ENCODE measurements at places on chromosomes 11 and 22.

- peak; percentile 69 for DNase-seq
These were observed 841 bp upstream of the EIF4G2 start for GRCh38 chr11:10809373-10810160.

GRCh38 chr11:115806056-115806455, 301.8 kb upstream of the CADM1 start:
- DNase-seq: no peak

DNA sequence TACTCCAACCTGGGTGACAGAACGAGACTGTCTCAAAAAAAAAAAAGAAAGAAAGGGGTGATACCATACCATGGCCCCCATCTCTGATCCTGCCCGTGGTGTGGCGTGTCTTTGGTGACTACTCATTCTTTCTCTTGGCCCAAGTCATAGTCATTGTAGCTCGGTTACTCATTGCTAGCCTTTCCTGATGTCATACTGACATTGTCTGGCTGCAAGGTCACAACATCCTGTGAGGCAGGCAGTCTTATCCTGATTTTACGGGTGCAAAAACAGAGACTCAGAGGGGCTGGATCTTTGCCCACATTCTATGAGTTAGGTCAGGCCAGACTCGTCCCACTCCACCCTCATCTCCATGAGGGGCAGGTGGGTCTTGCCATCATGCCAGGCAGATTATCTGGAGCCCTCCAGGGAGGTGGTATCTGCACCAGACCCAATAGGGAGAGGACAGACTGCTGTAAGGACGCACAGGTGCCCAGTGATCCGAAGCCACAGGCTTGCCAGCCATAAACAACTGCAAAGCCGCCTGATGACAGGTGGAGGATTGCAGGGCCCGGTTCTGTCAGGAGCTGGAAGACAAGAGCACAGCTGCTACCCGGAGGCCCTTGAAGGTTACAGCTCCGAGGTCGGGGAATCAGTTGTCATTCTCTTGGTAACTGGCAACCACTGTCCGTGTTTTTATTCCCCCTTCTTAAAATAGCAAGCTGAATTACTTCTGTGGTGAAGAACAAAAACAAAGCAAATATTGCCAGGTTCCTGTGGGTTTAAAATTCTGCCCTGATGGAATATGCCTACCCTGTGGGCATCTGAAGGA, 13.8 kb downstream of the TOM1 start:
- peak; percentile 77 for DNase-seq

GRCh38 chr11:57290288-57290687, 34.5 kb downstream of the TNKS1BP1 start:
- peak; percentile 53 for DNase-seq

DNA sequence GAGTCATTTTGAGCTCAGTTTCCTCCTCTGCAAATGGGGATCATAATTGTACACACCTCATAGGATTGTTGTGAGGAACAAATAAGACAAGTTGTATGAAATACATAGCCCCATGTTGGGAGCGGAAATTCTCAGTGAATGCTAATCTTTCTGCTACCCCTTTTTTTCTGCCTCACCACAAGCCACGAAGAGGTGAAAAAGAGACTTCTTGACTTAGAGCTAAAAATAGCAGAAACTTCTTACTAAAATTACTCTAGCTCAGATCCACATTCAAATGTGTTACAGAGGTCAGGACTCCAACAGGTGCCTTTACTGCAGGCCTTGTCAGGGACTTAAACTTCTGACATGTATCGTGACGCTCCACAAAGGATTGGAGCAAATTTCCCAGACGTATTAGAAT, 128.5 kb downstream of the MIAT start:
- DNase-seq: no peak

DNA sequence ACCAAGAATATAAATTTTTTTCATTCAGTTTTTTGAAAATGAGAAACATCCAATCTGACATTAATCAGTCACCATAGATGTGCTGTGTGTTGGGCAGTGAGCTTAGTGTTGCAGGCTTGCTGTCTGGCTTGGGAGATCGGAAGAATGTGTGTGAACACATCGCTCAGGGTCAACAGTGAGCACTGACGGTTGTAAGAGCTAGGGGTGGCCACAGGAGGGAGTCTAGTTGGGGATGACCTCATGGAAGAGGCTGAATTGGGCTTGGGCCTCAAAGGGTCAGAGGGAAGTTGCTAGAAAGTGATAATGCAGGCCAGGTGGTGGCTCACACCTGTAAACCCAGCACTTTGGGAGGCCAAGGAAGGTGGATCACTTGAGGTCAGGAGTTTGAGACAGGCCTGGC, 375.4 kb downstream of the DDX10 start:
- no peak for DNase-seq

DNA sequence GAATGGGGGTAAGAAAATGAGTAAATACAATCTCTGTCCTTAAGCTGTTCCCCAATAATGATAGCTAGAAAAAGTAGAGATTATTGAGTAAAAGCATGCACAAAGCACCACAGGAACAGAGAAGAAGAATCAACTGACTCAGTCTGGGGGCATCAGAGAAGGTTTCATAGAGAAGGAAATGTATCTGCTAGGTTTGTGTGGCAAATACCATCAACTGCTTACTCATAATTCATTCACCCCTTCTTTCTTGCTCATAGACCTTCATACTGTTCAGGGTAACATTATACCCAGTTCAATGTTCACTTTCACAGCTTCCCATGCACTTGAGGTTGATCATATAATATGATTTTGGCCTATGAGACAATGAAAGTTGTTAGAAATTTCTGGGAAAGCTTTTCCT, 85.2 kb upstream of the SCUBE2 start:
- DNase-seq: no peak

DNA sequence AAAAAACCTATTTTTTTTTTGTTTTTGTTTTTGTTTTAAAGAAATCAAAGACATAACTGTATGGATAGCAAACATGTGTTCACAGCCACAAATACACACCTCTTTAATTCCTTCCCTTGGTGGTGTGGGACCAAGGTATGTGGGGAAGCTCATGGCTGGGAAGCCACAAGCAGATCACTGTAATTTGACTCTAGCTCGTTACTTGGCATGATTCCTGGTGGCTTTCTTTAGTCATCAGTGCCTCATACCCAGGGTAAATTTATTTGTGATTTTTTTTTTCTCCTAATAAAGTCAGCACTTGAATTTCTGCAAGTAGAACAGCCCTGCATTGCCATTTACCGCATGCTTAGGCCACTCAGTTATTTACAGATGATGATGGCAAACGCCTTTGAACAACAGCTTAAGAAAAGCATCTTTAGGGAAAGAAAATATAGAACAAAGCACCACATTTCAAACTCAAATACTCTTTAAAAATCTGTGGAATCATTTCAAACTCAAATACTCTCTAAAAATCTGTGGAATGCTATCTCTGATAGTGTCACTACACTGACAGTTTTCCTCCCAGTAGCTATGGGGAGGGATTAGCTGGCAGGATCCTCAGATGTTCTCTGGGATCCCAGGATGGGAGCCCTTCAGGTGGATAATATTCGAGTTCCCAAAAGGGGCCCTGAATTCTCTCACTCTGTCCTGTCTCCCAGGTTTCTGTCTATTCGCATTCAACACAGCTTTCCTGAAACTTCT, 687.2 kb downstream of the OPCML start:
- DNase-seq: peak; percentile 51

GRCh38 chr11:15539645-15540044, 424.9 kb downstream of the INSC start:
- no peak for DNase-seq

GRCh38 chr11:125263268-125263790, 98.8 kb downstream of the PKNOX2 start:
- DNase-seq: peak; percentile 91

- peak; percentile 42 for DNase-seq
These were observed 43.4 kb downstream of the CPT1A start for GRCh38 chr11:68798221-68798813.

DNA sequence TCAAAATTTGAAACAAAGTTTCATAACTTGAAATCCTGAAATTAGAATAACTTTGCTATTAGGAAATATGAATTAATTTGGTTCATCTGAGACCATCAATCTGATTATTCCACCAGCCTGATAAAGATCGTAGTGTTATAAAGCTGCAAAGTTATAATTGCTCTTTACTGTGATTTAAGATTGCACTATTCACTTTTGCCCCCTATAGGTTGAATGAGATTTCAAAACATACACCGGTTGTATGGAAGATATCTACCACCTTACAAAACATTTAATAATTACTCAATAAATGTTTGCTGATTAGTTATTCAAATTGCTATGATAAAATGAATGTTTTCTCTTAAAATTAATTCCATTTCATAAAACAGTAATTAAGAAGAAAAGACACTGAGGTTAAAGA, 26.1 kb downstream of the APIP start:
- no peak for DNase-seq

DNA sequence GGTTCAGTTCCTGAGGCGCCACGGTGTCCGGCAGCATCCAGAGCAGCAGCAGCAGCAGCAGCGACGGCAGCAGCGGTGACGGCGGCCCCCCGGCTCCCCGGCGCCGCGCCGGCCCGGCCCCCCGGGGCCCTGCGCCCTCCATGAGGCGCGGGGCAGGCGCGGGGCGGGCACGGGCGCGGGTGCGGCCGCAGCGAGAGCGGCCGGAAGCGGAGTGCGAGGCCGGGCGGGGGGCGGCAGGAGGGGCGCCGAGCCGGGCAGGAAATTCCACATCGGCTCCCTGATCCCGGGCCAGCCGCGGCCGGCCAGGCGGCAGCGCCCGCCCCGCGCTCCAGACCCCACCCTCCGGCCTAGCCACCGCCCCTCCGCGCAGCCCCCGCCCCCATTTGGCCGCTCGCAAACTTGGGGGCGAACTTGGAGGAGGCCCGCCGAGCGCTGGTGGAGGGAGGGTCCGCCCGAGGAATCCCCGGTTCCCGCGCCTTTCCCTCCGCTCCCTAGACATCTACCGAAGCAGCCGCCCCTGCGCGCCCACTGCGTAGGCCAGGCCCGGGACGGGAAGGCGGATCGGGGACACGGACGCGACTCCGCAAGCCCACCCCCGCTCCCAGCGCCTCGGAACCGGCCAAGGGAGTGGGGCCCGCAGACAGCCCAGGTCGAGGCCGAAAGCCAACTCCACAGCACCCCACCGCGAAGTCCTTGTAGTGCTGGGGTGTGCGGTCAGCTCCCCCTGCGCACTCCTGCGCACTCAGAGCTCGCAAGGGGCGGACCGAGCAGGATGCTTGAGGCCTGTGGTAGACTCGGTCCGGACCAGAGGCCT, at the start of gene SCARF2:
SCARF2 (minus strand) TSS at position 213 of the 814 bp plus-strand sequence; CDS start at position 142, 71 bp downstream.
- peak; percentile 93 for DNase-seq

DNA sequence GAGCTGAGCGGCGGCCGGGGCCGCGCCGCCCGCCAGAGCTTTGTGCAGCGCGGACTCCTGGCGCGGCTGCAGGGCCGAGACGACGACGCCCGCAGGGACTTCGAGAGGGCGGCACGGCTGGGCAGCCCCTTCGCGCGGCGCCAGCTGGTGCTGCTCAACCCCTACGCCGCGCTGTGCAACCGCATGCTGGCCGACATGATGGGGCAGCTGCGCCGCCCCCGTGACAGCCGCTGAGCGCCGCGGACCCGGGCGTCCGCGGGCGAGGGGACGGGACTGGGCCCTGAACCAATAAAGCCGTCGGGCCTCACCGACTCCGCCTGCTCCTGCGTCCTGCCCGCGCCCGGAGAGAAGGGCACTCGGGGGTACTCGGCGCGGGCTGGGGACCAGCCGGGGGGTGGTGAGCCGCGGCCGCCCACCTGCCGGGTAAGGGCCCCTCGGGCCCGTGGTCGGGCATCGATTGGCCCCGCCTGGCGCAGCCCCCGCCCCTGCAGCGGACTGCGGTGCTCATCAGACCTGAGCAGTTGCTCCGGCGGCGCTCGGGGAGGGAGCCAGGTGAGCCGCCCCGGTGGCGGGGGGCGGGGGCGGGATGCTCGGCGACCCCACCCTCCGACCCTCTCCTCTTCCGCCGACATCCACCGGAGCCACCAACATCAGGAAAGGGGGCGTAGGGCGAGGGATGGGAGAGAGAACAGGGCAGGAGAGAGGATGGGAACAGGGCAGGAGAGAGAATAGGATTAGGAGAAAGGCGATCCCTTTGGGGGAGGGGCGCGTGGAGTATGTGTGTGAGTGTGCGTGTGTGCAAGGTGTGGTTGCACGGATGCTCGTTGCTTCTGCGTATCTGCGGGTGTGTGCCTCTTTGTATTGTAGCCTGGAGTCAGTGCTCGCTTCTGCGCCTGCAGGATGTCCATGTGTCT, at the start of gene TMEM25:
TMEM25 (plus strand) TSS at position 510 of the 914 bp plus-strand sequence. CDS start 610 bp downstream, outside the sequence.
- DNase-seq: peak; percentile 82

DNA sequence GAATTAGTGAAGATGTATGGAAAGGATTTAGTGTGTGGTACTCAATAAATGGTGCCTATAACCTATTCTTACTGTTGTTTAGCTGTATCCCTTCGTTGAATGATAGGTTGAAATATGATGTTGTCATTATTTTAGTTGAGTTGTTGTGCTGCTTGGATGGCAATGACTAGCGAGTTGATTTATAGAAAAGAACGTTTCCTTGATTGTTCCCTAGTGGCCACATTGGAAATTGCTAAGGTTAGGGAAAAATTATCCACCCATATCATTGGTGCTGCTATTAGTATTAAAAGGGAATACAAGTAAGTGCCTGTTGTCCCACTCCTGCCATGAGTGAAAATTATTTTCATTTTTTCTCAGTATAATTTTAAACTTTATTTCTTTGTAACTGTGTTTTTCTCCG, 14.5 kb downstream of the EMSY start:
- no peak for DNase-seq

DNA sequence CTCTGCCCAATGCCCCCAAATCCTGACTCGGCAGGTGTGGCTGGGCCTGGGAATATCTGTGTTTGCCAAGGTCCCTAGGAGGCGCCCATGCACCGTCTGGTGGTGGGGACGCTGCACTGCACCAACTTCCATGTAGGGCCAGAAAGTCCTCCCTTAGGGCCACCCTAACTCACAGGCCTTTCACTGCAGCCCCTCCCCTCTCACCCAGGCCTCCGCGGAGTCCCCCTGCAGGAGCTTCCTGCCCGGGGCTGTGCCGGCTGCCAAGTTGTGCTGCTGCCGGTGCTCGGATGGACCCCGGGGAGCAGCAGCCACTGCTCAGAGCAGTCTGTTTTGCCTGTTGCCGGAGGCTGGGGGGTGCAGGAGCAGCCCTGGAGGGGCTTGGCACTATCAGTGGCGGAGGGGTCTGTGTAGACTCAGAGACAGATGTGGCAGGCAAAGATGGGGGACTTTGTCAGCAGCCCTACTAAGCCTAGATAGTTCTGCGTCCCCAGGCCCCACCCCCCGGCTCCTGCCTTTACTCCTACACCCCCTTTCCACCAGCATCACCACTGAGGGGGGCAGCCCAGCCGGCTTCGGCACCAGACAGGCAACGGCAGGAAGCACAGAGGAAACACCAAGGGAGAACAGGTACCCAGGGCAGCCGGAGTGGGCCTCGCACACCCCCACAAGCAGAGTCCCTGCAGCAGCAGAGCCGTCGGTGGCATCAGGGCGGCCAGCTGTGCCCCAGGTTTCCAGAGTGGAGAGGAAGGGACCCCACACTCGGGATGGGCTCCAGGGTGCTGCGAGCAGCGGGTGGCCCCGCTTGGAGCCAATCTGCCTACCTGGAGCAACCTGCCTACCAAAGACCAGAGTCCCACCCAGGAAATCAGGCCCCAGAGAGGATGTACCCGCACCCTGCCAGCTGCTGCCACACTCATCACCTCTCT, 124.3 kb downstream of the TRIM29 start:
- DNase-seq: peak; percentile 65

GRCh38 chr11:129380413-129380812, 4.8 kb downstream of the BARX2 start:
- DNase-seq: no peak

- no peak for DNase-seq
These were observed 64.1 kb upstream of the LMO1 start for GRCh38 chr11:8327761-8328192.

GRCh38 chr11:121665206-121665838, 212.6 kb upstream of the SORL1-AS1 start:
- DNase-seq: no peak

GRCh38 chr11:46270684-46271083, 6.8 kb upstream of the CREB3L1 start:
- no peak for DNase-seq

Data from AG08396 (cell line).